ENCODE measurements at places on chromosomes 2 and 18.

GRCh38 chr2:184425083-184425482 lies 173.2 kb upstream of the ZNF804A start:
- no peak for DNase-seq

- DNase-seq: no peak
Measured at GRCh38 chr2:44061876-44062275, 66.1 kb upstream of the LRPPRC start.

DNA sequence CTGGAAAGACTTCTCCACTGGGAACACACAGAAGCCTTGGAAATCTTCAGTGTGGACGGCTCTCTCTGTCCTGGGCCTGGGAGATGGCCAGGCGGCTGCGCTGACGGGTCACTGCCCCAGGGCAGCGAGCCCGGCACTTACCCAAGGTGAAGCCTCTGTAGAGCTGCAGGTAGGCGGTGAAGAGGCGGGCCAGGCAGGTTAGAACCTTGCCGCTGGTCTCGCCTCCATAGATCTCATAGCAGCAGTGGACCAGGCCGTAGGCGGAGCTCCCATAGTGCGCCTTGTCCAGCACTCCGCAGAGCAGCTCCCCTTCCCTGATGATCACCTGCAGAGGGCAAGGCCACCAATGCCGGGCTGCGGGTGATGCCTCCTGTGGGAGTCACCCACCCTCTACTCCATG lies 53.0 kb downstream of the POLR1A start:
- no peak for DNase-seq

GRCh38 chr2:10469955-10470608 lies 22.0 kb upstream of the ODC1 start:
- no peak for DNase-seq

DNA sequence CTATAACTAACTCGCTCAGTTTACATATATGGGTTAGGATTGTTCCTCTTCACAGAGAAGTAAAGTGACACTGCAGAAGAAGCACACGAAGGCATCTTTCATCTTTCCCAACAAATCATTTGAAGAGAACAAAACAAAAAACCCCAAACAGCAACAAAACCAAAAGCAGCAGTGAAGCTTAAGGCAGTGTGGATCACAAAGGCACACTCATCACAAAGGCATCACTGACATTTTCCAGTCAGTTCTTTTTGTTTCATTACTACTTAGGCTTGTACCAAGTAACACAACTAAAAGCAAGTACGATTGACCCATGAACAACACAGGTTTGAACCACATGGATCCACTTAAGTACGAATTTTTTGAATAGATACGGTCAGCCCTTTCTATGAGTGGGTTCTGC lies 75.7 kb downstream of the RNF152 start:
- no peak for DNase-seq

DNA sequence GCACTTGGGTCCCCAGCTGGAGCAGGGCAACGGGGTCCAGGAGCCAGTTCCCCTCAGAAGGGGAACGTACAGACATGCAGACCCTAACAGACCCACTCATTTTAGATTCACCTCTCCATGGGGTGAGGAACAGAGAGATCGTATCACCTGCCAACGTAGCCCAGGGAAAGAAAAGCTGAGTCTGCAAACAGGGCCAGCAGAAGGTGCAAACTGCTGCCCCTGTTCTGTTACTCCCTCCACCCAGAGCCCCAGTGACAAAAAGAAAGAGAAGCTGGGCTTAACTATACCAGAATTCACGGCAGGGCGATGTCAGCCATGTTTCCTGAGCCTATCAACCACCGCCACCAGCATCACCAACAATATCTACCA lies 817 bp upstream of the HS1BP3 start:
- DNase-seq: no peak

DNA sequence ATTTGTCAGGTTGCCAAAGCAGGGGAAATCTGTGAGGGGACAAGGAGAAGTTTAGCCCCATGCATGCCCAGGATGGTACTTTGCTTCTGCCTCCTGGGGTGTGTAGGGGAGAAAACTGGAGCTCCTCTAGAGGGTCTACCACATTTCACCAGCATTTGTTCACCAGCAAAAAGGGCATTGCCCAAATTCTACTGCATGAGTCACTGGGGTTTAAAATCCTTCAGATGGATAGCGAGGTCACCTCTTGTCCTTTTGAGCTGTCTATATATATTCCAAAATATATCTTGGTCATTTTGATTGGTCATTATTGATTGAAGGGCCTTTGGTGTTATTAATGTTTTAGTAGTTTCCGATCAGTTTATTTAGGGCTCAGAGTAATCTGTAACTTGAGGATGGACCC lies 18.7 kb downstream of the FHOD3 start:
- no peak for DNase-seq

- DNase-seq: no peak
Measured at GRCh38 chr2:152343426-152343825, 8.5 kb downstream of the FMNL2 start.

Measured in mucosa of descending colon (tissue), 3 donors.